ENCODE measurements at places on chromosomes 5 and 9. TPM values are rescaled to one million over a fixed set of nuclear protein-coding genes. Genes with fewer than 3 reads are reported as not detected.
A peak's percentile ranks its signal among the peaks of the same experiment; 100 is the strongest.

GRCh38 chr5:133612249-133612860 is at the start of gene FSTL4:
FSTL4 (minus strand) TSS chr5:133612541.
- DNase-seq = no peak

GRCh38 chr5:1201327-1202025 is at the start of gene SLC6A19:
SLC6A19 (plus strand) TSS chr5:1201595; CDS start chr5:1201651, 56 bp downstream.
- no peak for DNase-seq

DNA sequence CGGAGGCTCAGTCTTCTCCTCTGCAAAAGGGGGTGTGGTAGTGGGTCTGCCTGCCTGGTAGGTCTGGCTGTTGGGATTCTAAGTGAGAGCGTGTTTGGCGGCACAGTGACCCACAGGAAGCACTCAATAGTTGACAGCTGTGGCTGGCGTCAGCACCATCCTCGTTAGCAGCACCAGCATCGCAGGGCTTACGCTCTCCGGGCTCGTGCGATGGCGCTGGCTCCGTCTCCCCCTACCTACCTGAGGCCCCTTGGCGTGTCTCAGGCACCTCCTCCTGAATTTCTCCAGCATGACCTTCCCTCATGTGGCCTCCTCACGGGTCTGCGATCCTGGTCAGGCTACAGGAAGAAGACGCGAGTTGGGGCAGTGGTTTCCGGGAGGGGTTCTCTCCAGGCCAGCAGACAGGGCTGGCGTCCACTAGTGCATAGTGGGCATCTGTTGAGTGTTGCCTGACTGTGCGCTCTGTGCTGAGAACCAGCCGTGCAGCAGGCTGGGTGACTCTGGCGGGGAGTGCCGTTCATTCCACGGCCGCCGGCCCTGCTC is 66.9 kb downstream of the HMCN2 start:
- no peak for DNase-seq

GRCh38 chr9:104783588-104783987 is 19.7 kb downstream of the NIPSNAP3B start:
- DNase-seq = no peak

DNA sequence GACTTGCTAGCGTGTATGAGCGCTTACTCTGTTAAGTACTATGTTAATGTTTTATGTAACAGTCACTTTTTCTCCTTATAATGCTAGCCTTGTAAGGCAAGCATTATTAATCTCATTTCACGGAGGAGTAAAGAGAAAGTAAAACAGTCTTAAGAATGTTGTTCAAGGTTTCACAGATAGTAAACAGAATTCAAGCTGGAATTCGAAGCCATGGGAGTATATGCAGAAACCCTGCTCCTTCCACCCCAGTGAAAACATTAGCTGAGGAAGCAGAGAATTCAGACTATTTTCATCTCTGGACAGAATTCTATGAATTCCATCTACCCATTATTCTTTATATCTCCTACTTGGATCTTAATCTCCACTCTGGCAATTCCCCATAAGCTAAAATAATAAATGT is 1028.3 kb upstream of the WWC1 start:
- no peak for DNase-seq

GRCh38 chr5:108295578-108296368 is 86.1 kb downstream of the FBXL17 start:
- no peak for DNase-seq

DNA sequence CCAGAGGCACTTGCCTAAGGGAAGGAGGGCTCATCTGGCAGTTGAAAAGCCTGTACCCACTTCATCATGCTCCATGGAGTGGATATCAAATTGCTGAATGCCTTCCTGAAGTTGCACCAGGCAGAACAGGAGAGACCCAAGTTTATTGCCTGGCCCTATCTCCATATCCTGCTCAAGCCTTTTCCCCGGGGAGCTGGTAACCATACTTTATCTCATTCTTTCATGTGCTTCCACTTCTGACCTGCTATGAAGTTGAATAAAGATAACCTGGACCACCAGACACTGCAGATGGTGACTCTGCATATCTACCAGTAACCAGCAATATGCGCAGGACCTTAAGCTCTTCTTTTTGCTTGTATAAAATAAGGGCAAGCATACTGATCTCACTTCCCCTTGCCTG is 1397.5 kb upstream of the CDH6 start:
- DNase-seq = no peak

- peak; percentile 79 for DNase-seq
These were observed 11.1 kb downstream of the EXD3 start for GRCh38 chr9:137411645-137412380.

DNA sequence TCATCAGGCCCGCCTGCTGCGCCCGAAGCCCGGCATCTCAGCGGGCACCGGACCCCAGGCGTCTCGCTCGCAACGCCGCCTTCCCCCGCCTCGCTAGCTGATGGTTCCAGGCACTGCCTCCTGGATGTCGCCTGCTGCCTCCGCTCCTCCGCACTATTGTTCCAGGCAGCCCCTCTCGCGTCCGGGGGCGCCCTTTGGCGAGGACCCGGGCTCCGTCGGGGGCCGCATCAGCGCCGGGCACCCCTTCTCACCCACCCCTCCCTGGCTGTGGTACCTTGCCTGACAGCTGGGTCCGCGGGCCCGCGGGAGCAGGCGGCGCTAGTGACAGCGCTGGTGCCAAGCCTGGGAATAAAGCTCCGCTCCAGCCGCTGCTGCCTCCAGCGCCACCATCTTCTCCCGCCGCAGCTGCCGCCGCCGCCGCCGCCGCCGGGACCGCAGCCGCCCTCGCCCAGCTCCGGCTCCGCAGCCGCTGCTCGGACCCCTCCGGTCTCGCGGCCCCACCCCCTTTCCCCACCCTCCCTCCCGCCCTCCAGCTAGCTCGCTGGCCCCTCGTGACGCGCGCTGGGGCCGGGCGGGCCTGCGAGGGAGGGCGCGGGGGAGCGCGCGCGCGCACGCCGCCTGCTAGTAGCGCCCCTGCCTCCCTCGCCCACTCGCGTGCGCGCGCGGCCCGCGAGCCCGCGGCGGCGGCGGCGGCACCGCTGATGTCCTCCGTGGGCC is at the start of gene APBA1:
Gene APBA1, minus strand, starts transcription at position 493 of the 717 bp plus-strand sequence.
- peak; percentile 76 for DNase-seq

GRCh38 chr9:122463828-122464632 is 13.7 kb downstream of the OR1J1 start:
- no peak for DNase-seq

- DNase-seq = no peak
These were observed 4.2 kb downstream of the MYORG start for GRCh38 chr9:34372467-34373011.

DNA sequence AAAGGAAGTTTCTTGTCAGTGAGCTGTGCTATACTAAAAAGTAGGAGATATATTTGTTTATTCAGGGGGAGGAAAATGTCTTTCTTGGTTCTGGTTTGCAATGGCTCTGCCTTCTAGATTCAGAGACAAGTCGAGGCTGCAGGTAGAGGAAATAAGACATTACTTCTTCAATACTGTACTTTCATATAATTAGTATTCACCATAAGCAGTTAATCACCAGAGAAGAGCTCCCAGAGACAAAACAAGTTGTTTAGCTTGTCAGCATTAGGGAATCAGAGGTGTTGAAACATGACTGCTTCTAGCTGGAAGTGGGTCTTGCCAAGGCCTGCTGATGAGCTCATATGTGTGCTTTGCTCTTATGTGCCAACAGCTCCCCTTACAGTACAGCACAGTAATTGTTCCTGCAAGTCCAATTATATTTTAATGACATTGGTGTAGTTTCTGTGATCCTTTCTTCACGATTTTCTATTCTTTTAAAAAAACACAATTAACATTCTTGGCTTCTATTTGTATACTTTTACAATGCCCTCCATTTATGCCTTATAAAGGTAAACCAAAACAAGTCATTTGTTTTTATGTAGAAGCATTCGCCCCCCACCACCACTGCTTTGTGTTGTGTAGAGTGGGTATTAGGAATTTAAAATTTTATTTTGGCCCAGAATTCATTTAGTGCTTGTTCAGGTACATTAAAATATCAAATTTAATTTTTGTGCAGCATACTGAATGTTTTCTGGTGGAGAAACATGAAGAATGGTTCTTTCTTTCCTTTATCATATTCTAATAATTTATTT is 112.2 kb downstream of the RPS23 start:
- DNase-seq = peak; percentile 74

- peak; percentile 83 for DNase-seq
These were observed at the start of gene ADAMTSL2 for GRCh38 chr9:133534346-133535291. ADAMTSL2 (plus strand) TSS chr9:133534704; CDS start chr9:133536713, 2,009 bp downstream.

DNA sequence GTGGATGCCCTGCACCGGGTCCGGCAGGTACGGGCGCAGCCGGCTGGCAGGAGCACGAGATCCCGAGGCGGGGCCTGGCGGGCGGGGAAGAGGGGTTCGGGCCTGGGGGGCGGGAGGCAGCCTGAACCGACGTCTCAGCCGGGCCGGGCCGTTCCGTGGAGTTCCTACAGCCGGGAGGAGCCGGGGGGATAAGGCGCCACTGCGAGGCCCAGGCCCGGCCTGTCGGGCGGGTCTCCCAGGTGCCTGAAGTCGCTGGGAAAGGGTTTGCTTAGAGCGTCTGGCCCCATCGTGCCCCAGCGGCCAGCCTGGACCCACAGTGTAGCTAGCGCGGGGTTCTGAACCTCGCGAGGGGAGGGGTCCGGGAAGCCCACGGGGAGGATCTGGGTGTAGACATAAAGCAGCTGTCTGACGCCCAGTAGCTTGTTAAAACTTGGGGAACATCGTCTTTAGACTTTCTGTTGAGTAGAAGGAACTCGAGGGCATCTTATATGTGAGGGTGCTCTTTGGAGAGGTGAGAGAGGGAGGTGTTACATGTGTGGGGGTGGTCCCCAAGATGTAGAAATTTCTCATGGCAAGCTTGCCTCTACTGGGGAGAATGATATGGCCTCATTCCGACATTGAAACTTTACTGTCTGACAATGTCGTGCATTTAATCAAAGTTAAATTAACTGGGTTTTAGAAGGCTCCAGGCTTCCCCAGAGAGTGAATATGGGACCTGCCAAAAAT is 524 bp downstream of the FUBP3 start:
- DNase-seq = no peak

DNA sequence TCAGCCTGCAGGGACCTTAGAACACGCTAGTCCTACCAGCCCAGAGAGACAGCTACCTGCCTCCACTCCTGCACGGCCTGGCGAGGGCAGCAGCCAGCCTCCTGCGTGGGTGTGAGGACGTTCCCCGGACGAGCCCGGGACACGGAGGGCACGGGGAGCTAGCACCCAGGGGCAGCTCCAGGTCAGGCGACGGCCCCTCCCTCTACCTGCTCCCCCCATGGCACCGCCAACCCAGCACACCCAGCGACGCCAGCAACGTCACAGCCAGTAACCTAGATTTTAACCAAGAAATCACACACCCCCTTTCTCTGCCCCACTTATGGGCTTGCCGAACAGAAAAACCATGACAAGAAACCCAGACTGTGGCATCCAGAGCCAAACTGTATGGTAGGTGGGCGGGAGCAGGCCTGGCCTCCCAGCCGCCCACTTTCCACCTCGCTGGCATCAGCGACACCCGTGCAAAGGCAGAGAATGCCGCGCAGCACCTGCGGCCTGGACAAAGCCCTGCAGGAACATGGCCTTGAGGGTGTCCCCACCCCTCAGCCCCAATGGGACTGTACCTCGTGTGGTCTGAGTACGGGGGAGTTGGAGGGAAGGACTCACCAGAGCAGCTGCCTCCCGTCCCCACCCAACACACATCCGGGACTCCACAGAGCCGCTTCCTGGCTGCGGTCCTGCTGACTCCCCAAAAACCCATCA is 47.9 kb downstream of the NACC2 start:
- DNase-seq = no peak

DNA sequence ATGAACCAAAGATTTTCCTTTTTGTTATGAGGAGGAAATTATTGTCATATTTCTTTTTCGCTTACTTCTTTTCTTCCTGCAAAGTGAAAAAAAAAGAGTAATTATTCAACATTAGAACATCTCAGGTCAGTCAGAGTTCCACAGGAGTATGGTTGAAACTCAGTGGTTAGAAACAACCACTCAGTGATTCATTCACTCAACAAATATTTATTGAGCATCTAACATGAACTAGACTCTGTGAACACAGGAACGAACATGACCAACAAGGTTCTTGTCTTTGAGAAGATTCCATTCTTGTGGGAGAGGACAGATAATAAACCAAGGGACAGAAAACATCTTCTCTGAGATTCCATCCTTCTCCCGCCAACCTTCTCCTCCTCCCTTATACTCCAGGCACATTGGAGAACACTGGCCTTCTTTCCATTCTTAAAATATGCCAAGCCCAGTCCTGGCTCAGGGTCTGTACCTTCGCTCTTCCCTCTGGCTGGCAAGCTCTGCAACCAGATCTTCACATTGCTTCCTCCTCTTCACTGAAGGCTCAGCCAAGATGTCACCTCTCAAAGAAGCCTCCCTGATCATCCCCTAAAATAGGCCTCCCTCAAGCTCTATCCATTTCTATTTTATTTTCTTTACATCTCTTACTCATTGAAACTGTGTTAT is 6.8 kb upstream of the GRAMD2B start:
- DNase-seq = no peak

- DNase-seq = no peak
These were observed 55.9 kb upstream of the MYO10 start for GRCh38 chr5:16992006-16992405.

DNA sequence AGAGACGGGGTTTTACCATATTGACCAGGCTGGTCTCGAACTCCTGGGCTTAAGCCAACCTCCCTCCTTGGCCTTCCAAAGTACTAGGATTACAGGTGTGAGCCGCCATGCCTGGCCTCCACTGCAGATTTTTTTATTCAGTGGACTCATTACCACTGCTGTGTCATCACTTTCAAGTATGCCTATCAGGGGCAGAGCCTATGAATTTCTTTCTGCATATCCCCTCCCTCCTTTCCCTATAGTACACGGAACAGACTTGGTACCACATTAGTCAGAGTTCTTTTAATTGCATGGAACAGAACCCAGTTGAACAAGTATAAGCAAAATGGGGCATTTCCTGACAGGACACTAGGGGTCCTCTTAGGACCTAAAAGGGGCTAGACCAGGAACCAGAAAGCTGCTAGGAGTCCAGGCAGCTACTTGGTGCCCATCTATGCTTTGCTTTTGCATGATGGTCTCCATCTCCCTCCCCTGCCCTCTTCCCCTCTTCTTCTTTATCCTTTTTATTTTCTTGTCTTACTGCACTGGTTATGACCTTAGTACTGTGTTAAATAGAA is 5.8 kb downstream of the BSPRY start:
- DNase-seq = no peak

- DNase-seq = no peak
These were observed 889.4 kb upstream of the SEMA6A start for GRCh38 chr5:117463881-117464570.

DNA sequence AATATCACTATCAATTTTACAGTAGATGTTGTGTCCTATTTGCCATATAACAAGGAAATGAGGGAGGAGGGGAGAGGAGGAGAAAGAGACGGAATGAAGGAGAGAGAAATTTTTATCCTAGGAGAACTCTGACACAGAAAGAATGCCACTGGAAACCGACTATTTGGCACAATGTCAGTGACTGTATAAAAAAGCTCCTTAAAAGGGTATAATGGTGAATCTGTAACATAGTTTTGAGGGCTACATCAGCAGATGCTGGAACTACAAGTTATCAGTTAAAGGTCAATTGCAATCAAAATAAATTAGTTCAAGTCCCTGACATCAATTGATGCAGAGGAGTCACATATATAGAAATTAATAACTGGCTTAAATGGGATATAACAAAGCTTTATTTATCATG is 5.7 kb downstream of the EDIL3 start:
- DNase-seq = no peak

Gene PGM5
- total RNA-seq = 275 TPM

Gene CCNO
- total RNA-seq = 0.67 TPM

Gene CCDC192
- 0.35 TPM for total RNA-seq

Gene DBH
- not detected for total RNA-seq

Gene TEX48
- total RNA-seq = not detected

Gene FOXD4L3
- total RNA-seq = not detected

Gene NRG2
- total RNA-seq = not detected

Gene CDH18
- total RNA-seq = not detected

Gene NEUROG1
- total RNA-seq = not detected

Gene DIPK1B
- total RNA-seq = 21.3 TPM

Gene NPR3
- total RNA-seq = 23.1 TPM

Measured in uterus (tissue), 4 donors.